WERI-Rb-1 (cell line): ENCODE measurements at places on chromosomes 7 and 10.

DNA sequence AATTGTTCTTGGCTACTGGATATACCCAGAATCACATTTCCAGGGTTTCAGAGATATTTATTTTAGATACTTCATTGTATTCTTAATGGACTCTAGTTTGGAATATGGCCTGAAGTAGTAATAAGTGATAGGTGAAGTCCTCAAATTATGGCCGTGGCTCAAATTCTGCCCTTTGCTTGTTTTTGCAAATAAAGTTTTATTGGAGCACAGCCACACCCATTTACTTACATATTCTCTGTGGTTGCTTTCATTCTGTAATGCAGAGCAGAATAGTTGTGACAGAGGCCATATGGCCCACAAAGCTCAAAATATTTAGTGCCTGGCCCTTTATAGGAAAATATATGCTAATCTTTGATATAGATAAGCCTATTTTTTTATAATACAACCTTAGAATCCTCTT, 19.5 kb downstream of the ANLN start:
- no peak for DNase-seq

DNA sequence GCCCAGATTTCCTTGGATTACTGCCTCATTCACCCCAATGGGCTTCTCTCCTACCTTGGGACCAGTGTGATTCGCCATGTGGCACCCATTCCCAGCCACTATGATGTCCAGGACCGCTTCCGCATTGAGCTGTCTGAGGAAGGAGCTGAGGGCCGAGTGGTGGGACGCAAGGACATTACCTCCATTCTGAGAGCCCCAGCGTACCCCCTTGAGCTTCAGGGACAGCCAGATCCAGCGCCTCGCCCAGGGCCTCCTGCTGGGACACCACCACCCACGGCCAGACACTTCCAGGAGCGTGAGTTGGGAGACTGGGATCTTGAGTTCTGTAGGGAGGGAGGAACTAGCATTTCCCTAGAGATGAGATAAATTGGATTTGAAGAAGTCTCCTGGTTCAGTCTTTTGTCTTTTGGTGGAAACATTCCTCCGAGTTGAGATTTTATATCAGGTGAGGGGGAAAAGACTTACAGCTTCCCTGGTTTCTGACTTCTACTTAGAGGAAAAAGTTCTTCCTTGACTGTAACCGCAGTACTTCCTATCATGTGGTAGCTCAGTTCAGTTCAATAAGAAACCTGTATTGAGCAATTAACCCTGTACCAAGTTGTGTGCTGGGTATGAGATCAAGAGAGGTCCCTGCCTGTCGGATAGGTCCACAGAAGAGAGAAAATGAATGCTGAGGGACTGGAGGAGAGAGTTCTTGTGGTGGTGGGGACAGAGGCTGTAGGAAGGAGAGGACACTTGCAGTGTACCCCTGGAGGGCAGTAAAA, 1.3 kb downstream of the MOSPD3 start:
- DNase-seq = no peak

DNA sequence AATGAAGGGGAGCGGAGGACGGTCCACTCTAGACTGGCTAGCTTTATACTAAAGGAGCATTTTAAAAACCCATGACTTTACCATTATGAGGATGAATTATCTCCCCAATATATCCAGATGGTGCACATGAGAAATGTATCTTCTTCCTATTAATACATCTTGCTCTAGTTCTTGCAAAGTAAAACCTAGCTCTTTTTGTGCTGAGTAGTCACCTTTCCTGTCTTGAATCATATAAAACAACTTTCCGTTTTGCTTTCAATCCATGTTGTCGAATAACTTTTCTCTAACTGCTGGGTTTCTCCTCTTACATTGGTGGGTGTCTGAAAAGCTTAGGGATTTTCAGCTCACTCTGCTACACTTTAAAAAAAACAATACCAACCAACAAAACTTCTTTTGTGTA, 96.3 kb upstream of the TAC1 start:
- no peak for DNase-seq

- no peak for DNase-seq
Observed at GRCh38 chr7:106770191-106770590, 94.9 kb upstream of the PIK3CG start.

GRCh38 chr7:18222636-18223035, 195.0 kb upstream of the PRPS1L1 start:
- DNase-seq = no peak

DNA sequence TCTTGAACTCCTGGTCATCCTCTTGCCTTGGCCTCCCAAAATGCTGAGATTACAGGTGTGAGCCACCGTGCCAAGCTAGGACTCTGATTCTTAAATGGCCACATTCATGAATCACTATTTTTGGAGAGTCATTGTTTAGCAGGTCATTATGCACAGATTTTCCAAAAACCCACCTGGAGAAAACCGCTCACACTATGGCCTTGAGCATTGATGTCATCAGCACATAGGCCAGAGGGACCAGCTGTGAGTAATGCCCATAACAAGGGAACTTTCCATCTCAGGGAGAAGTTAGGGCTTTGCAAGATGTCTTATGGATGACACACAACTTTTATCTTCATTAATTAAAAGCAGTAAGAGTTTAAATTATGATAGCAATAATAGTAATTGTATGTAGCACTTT, 86.4 kb upstream of the KIF5B start:
- DNase-seq = no peak

- no peak for DNase-seq
Observed at GRCh38 chr7:114589436-114589835, 174.8 kb downstream of the FOXP2 start.

- DNase-seq = no peak
Observed at GRCh38 chr10:124390471-124391187, 28.1 kb downstream of the OAT start.

DNA sequence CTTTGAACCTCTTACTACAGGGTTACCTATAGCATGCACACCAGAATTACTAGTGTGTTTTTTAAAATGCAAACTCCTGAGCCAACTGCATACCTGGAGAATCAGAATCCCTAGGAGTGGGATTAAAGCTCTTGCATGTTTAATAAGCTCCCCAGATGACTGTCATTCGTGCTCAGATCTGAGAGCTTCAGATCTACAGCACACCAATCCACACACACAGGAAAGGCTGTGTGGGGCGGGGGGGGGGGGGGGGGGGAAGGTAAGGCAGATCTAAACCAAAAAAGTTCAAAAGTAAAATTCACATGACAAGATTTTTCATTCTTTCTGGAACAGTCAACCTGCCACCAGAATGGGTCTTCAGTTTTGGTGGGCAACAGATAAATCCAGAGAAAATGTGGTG, 5.5 kb downstream of the FAM3C start:
- no peak for DNase-seq

- DNase-seq = no peak
Observed at GRCh38 chr7:27161214-27161720, 4.1 kb downstream of the HOXA9 start.

- DNase-seq = no peak
Observed at GRCh38 chr7:108627476-108628051, 57.9 kb downstream of the DNAJB9 start.

GRCh38 chr7:123401295-123401694, 133.1 kb downstream of the IQUB start:
- DNase-seq = no peak

DNA sequence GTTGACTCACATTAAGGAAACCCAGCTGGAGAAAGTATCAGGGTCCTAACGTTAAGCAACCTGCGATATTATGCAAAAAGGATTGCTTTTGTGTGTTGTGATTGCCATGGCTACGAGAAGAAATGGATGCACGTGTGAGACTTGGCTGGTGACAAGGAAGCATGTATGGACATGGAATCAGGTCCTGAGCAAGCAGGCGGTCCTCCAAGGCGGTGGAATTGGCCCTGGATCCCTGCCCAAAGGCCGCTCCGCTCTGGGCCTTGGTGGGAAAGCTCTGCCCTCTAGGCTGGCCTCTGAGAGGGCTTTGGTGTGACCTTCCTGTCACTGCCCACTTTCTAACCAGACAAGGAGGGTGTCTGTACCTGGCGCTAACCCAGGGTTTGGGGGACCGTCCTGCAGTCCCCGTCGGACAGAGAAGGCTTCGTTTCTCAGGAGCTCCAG, 192.1 kb downstream of the EBF3 start:
- DNase-seq = no peak

GRCh38 chr10:130371156-130371555, 235.0 kb downstream of the GLRX3 start:
- DNase-seq = no peak

DNA sequence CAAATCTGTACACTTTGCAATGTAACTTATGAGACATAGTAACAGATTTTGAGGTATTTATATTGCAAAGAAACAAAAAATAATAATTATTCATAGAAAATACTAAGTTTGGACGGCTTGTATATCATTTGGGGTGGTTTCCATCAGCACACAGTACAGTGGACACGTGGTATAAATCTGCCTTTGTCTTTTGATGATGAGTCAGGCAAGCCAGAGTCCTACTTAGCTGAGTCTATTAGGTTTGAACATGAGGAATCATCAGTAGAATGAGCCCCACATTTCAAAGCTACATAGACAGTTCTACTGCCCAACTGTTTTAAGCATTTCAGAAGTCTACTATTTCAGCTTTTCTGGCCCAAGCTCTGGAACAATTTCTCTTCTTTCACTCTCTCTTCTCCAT, 803.2 kb downstream of the PHTF2 start:
- DNase-seq = no peak

DNA sequence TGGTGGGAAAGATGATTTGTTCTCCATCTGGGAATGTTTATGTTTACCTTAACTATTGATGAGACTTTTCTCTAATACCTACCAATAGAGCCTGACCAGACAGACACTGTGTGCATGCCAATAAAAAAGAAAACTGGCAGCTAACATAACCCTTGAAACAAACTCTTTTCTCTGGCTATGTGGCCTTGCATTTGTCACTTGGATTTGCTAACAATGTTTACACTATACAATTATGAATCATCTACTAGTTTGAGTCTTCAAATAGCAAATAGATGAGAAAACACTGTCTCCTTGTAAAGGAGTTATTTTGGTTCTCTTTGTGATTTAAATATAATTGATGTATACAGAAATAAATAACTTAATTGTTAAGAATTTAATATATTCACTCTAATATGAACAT, 273.1 kb downstream of the SEMA3D start:
- DNase-seq = no peak

GRCh38 chr10:12703813-12704212, 297.7 kb downstream of the CCDC3 start:
- DNase-seq = no peak
